M059J (cell line): ENCODE measurements at places on chromosomes 16 and 17. TPM values are rescaled to one million over a fixed set of nuclear protein-coding genes. Genes with fewer than 3 reads are reported as not detected.

The USP36 gene
- 18.4 and 26.1 TPM in 2 replicates for total RNA-seq

DNA sequence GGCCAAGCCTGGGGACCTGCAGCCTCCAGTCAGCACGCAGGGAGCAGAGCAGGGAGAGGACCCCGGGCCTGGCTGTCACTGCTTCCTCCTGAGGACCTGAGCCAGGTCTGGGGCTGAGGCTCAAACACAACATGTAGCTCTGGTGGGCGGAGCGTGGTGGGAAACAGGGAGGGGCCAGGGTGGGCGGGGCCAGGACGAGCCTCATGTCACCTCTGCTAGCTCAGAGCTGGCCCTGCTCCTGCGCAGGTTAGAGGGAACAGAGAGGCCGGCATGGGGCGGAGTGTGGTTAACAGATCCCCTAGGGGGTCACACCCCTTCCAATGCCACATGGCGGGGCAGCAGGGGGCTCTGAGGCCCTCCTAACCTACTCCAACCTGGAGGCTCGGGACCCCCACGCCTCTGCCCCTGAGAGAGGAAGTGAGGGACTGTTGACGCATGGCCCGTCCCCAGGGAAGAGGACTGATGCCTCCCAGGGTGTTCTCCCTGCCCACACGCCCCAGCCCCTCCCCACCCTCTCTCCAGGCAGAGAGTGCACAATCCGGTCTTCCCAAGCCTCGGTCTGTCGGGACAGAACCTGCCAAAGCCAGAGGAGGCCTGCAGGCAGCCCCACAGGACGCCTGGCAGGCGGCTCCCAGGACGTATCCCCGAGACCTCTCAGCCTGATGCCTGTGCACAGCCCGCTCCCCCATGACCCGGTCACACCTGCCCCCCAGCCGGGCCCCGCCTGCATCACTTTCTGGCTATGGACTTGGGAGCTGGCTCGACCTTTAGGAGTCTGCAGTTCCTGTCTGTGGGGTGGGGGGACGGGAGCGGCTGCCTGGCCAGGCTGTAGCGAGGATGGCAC, 15.2 kb downstream of the PIEZO1 start:
- DNase-seq: no peak

DNA sequence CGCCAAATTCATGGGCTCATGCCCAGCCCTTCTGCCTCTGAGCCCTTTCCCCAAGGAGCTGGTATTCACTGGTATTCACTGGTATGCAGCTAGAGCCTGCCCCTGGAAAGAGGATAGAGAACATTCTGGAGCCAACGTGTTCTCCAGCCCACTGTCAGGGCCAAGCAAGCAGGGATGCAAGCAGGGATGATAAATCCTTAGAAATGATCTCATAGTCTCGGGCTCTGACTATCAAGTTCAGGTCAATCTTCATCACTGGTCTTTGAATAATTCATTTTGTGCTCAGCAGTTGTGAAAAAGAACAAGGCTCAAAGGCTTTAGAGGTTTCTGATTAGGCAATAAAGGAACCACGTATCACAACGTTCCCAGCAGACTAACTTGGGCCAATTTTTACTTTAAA, 57.3 kb downstream of the CACNG5 start:
- no peak for DNase-seq

The TEX14 gene
- not detected in 2 replicates for total RNA-seq

GRCh38 chr16:29816694-29817441, 916 bp downstream of the PAGR1 start:
- DNase-seq: peak; percentile 76

DNA sequence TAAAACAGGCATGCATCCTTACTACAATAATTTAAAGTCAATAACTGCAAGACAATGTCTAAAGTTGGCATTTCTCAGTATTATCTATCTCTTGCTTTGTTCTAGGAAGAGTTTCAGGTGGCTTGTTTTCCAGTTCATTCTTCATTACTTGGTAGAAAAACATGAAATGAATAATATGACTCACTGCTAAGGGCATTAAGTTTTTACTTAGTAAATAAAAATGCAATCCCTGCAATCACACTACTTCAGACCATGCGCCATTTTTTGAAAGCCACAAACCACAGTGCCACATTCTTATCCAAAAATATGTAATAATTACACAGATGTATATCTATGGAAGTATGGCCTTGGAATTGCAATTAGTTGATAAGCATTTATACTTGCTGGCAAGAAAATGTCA, 55.4 kb downstream of the CREBBP start:
- DNase-seq: peak; percentile 56

- DNase-seq: no peak
Measured at GRCh38 chr17:9286434-9286833, 265.1 kb downstream of the NTN1 start.

The TNFSF13 gene
- 3.2 and 4.2 TPM in 2 replicates for total RNA-seq

DNA sequence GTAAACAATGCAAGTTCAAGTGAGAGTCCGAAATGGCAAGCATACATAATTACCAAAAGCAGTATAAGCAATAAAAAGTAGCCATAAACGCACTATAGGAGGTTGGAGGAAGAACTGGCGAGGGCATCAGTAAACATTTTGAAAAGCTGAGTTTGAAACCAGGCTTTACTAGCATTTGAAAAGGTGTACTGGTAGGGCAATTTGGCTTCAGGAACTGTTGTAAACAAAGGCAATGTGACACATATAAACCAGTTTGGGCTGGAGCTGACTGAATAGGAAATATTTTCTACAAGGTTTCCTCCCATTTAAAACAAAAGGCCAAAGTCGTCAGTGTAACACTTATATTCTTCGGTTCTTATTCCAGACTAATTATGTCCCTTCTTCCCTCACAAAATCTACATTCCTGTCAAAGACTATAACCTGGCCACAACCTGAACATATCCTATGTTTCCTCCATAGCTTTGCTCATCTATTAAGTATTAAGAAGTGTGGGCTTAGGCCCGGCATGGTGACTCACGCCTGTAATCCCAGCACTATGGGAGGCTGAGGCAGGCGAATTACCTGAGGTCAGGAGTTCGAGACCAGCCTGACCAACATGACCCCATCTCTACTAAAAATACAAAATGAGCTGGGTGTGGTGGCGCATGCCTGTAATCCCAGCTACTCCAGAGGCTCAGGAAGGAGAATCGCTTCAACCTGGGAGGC, 7.8 kb downstream of the CBX1 start:
- DNase-seq: no peak

The HS3ST3A1 gene
- total RNA-seq: 1.8 and 3.6 TPM in 2 replicates

DNA sequence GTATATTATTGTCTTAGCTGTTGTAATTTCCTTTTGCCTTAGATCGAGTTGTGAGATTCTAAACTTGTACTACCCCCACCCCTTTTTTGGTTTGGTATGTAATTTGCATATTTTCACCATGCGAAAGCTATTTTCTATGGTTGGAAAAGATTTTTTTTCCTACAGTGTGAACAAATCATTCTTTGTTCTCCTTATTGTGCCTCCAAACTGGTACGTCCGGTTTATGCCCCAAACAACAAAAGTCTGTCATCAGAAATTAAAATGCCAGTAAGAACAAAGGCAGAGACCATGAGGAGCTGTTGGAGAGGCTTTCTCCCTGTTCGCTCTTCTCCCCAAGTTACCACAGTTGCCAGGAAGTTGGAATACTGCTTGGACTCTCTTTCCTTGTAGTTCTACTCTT, 66.1 kb downstream of the BCAS3 start:
- peak; percentile 65 for DNase-seq

The RASD1 gene
- 2.1 and 3.0 TPM in 2 replicates for total RNA-seq
